Stimulated activated CD8-positive, alpha-beta memory T cell treated with anti-CD3 and anti-CD28 coated beads, Interleukin-15, amount 100 ng/mL, for 4 hours (primary cell): ENCODE measurements at places on chromosomes 1 and 21.

GRCh38 chr1:236103059-236103458 is 38.2 kb upstream of the NID1 start:
- DNase-seq, result no peak

GRCh38 chr1:53740621-53741105 is 1.7 kb upstream of the GLIS1 start:
- DNase-seq, result no peak

GRCh38 chr1:116497656-116498055 is 73.2 kb downstream of the CD58 start:
- no peak for DNase-seq

- DNase-seq, result no peak
Observed at GRCh38 chr1:98327220-98327861, 334.2 kb upstream of the SNX7 start.

DNA sequence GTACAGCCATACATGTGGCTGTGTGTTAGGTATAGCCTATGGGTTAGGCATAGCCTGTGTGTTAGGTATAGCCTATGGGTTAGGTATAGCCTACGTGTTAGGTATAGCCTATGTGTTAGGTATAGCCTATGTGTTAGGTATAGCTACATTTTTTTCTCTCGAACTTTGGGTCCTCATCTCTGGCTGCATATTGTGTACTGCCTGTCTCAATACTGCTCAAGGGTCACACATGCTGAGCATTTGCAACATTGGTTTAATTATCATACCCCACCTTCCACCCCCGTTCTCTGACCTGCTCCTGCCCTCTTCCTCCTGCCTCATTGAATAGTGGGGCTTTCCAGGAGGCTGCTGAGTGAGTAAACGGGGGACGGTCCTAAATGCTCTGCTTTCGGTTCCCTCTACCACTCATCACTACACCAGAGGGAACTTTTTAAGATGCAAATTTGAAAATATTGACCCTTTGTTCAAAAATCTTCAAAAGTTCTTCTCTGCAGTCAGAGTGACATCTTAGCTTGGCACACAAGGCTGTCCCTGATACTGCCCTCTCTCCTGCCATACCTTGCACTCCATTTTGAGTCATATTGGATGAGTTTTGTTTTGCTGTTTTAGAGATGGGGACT is 17.8 kb downstream of the OR2B11 start:
- no peak for DNase-seq

DNA sequence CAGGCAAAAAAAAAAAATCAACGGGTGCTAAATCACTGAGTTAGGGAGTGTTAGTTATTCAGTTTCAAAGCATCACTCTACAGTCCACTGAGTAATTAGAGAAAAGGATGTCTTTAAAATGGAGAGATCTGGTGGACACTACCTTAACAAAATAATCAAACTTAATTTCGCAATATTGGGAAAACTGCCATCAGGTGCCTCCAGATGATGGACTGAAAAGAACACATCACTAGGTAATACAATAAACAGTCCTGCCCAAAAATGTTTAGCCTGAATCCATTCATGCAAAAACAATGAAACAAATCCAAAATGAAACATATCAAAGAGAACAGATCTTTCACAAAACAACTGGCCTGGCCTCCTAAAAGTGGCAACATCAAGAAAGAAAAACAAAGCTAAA is 54.1 kb downstream of the ENAH start:
- DNase-seq, result no peak

DNA sequence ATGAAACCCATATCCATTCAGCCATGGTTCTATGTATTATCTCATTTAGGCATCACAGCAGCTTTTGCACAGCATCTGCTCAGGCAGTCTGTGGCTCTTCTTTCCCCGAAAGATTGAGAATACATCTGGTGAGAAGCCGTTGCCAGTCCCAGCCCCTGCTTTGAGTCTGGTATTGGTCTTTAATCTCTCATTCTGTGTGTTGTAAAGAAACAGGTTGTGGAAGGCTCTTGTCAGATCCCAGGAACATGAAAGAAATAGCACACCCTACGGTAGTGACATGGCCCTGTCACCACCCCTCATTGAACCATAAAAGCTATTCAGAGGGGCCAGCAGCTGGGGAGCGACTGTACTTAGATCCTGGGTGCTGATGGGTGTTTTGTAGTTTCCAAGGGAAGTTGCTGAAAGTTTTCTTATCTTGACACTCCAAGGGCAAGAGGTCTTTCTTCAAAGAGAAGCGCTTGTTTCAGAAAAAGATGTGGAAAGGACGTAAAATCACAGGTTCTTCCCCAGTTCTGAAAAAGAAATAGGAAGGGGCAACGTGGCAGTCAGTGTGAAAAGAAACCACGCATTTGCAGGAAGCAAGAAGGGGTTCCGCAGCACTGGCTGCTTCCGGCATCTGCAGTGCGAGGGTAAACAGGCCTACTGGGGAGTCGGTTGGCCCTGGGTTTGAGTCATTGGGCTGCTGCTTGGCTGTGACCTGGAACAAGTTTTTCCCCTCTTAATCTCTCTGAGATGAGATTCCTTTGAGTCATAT is 145.0 kb downstream of the DHRS3 start:
- peak; percentile 77 for DNase-seq

DNA sequence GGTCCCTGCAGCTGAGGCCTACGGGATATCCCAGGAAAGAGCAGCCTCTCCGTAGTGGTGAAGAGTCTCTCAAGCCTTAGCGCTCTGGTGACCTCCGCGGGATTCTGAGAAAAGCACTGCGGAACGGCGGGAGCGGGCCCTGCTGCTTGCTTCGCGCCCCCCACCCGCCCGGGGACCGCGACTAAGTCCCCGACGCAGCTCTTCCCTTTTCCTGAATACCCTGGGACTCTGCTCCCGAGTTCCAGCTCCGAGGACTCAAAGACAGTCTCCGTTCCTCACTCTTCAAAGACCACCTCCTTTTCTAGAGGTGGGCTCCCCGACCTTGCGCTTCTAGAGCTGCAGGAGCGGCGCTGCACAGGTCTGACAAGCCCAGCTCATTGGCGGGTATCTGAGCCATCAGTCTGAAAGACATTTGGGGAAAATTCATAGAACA is 3.6 kb upstream of the PRRX1 start:
- no peak for DNase-seq

DNA sequence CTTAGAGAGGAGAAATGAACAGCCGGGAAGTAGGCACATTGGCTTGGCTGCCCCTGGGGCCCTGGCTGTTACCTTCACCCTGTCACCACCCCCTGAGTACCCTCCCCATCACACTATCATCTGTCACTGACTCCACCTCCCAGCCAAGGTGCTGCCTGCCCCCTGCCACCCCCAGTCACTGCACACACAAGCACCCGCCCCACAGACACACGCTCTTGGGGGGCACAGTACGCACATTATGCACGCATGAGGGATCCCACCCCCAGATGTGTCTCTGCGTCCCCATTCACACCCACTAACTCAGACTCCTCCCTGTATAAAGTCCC is 223.3 kb downstream of the PTPRU start:
- no peak for DNase-seq

DNA sequence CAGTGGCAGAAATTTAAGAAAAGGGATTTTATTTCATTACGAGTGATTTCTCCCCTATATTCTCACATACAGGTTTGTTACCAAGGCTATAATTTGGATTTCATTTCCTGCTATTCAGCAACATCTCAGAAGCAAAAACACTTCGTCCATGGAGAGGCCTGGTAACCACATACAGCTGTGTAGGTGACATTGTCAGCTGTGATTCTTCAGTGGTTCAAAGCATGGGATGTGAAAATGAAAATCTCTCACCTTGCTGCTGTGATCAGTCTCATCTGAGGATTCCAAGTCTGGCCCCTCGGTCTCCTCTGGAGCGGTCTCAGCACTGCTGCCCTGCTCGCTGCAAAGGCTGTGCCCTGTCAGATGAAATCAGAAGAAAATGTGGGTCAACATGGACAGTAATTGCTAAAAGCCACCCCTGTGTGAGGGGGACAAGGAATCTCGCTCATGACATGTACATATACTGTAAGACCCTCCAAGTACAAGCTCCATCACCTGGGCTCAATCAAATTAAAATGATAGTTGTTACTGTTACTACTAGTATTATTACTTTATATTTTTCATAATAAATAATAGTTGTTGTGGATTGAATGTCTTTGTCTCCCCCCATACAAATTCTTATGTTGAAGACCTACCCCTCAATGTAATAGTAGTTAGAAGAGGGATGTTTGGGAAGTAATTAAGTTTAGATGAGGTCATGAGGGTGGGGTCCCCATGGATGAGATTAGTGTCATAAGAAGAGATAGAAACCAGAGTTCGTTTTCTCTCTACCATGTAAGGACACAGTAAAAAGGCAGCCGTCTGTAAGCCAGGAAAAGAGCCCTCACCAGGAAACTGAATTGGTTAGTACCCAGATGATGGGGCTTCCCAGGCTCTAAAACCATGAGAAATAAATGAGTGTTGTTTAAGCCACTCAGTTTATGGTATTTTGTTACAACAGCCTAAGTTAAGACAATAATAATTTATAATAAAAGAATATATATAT is 126.7 kb upstream of the KRTAP19-8 start:
- DNase-seq, result no peak

GRCh38 chr1:150484861-150485260 is 2.4 kb upstream of the TARS2 start:
- DNase-seq, result no peak

- DNase-seq, result no peak
Observed at GRCh38 chr1:118097622-118098348, 87.2 kb downstream of the SPAG17 start.

DNA sequence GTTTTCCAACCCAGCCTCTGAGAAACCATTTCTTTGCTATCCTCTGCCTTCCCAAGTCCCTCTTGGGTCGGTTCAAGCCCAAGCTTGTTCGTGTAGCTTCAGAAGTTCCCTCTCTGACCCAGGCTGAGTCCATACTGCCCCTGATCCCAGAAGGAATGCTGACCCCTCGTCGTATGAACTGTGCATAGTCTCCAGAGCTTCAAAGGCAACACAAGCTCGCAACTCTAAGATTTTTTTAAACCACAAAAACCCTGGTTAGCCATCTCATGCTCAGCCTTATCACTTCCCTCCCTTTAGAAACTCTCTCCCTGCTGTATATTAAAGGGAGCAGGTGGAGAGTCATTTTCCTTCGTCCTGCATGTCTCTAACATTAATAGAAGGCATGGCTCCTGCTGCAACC is 23.8 kb downstream of the EIF2D start:
- DNase-seq, result no peak

- no peak for DNase-seq
Observed at GRCh38 chr1:234855851-234856250, 245.9 kb upstream of the IRF2BP2 start.

GRCh38 chr1:52059888-52060287 is 3.8 kb downstream of the BTF3L4 start:
- DNase-seq, result no peak

DNA sequence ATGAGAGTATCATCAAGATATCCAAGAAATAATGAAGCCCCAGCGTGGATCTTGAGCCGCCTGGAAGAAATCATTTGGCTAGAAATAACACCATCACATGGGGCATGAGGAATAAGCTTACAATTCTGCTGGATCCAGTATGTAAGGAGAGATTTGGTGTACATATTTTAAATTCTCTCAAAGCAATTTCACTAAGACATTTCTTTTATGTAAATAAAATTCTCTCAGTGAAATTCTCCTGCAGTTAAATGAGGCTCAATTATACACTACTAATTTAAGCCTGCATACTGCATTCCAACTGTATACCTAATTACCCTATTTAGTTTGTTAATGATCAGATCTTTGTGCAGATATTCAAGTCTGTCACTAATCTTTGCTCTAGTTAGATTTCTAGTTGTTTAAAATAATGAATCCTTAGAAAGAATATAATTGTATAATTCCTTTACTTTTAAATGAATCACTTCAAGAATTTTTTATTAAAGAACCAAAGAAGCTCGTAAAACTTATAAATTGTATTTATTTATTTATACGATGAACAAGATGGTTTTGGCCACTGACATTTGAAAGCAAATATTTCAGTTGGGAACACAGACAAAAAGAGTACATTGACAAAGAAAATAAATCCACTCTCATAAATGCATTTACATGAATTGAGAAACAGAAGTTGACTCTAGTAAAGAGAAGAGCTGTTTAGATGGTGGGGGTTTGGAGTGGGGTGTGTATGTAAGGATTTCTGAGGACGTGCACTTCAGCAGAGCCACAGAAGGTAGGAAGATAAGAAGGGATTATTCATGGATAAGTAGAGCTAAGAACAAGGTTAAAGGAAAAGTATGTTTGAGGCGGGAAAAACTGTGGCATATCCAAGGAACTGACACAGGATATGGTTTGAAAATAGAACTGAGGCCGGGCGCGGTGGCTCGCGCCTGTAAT is 466.8 kb downstream of the DSCAM start:
- DNase-seq, result no peak

GRCh38 chr1:151443846-151444782 is 15.2 kb downstream of the POGZ start:
- DNase-seq, result no peak

GRCh38 chr1:21834094-21834493 is 22.0 kb downstream of the LDLRAD2 start:
- no peak for DNase-seq

DNA sequence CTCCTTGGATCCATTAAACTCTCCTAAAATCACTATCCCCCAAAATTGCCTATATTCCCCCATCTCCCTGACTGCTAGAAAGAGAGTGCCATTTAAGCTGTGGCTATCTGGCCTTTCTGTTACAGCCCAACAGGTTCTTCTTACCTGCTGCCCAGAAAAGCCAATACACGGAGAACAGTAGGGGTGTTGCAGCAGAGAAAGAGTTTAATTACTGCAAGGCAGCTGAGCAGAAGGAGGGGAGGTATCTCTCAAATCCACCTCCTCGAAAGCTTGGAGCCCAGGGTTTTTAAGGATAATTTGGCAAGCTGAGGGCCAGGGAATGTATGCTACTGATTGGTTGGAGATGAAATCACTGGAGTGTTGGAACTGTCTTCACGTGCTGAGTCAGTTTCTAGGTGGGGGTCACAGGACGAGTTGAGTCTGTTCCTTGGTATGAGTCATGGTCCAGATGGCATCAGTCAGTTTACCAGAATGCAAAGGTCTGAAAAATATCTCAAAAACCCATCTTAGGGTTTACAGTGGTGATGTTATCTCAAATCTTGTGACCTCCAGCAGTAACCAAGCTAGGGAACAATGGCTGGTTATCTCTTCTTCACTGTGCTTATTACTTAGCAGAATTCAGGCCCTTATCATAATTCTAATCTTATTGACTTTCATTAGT is 89.8 kb downstream of the SMYD3 start:
- no peak for DNase-seq

GRCh38 chr21:25934130-25934529 is 199.4 kb downstream of the GABPA start:
- no peak for DNase-seq

- DNase-seq, result no peak
Observed at GRCh38 chr1:80933346-80933745, 867.4 kb upstream of the ADGRL2 start.

GRCh38 chr21:43925096-43925481 is 60.1 kb downstream of the AGPAT3 start:
- DNase-seq, result no peak

GRCh38 chr1:91846007-91846638 is 39.8 kb downstream of the TGFBR3 start:
- DNase-seq, result no peak

DNA sequence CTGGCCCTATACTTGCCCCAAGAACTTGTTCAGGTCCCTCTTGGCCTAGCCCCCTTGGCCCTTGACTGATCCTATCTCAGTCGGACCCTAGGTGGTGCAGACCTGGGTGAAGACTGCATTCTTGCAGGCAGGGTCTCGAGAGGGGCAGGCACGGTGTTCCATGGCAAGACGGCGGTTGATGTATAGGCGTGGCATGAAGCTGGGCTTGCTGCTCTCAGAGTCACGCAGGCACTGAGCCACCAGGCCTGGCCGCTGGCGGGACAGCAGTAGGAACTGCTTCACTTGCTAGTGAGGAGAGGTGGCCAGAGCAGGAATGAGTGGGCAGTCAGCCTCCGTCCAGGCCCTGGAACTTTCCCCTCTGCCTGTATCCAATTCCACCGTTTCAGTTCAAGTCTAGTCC is 3.8 kb downstream of the HECTD3 start:
- no peak for DNase-seq
